ENCODE measurements at places on chromosomes 1 and 21. TPM values are rescaled to one million over a fixed set of nuclear protein-coding genes. Genes with fewer than 3 reads are reported as not detected.

DNA sequence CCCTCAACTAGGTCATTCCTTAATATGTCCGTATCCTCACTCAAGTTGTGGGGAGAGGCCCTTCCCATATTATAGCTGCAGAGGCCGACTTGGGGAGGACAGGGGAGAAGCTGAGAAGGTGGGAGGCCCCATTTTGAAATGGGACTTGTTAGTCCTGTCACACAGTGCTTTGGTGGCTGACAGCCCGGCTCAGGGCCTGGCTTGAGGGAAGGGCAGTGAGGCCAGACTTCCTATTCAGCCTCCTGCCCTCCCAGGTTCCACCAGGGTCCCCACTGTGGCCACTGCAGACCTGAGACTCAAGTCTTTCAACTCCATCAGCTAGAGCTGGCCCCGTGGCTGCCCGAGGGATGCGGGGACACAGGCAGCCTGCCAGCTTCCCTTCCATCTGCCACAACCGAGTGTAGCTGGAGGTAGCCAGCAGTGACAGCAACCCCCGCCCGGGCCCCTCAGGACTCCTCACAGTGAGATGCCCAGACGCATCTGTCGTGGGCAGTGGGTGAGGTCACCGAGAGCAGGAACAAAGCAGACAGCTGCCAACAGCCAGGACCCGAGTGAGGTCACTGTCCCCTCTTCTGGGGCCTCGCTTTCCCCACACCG is 36.9 kb downstream of the SIM2 start:
- H3K27ac ChIP-seq, result no peak overlapping the region
- no peaks in the 10 kb centered on the region for H3K36me3 ChIP-seq
- DNase-seq, result no peak
- H3K4me3 ChIP-seq, result no peak overlapping the region
- peaks cover 5% of the 10 kb centered on the region for H3K27me3 ChIP-seq
- H3K4me1 ChIP-seq, result no peaks in the 10 kb centered on the region

DNA sequence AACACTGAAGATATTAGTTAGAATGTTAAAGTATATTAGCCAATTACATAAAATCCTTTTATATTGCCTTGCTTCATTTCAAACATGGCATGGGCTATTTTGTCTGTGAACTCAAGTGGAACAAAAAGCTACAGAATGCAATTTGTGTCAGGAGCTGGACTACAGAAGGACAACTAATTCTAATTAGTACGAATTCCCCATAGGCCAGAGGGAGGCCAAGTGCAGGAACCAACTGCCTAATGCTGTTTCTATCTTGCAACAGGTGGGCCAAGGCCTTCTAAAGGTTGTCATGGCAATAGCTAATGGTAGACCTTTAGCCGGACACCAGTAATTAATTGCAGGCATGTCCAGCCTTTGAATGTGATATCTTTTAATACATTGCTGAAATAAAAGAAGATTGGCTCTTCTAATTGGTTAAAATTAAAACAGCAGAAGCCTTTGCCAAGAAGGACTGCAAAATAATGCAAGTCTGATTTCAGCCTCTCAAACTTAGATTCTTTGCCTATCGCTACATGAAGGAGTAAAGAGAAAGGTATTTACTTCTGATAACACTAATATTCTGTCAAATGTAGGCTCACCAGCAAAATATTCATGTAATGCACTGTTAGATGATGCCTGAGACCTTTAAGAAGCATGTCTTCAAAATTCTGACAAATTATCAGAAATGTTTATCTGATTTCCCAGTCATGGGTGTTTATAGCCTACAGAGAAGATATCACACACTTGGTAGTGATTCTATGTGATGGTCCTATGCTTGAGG is 232.1 kb downstream of the LMO4 start:
- no peak overlapping the region for H3K4me3 ChIP-seq
- H3K36me3 ChIP-seq, result no peaks in the 10 kb centered on the region
- H3K27ac ChIP-seq, result no peak overlapping the region
- no peaks in the 10 kb centered on the region for H3K4me1 ChIP-seq

DNA sequence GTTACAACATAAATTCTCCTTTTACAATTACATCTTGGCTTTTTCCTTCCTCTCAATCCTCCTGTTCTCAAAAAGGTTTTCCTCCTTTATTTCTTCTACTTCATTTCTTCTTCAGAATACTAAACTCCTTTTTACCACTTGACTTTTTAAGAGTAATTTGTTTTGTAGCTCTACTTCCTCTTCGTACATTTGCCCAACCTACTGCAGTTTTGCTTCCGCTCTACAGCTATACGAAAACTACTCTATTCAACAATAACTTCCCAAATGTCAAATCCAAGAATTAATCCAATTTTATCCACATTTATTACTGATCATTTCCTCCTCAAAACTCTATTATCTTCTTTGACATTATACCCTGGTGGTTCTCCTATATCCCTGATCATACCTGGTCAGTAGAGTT is 3.4 kb downstream of the GDAP2 start:
- no peak overlapping the region for H3K4me3 ChIP-seq
- no peaks in the 10 kb centered on the region for H3K27me3 ChIP-seq
- no peak overlapping the region for H3K27ac ChIP-seq
- H3K4me1 ChIP-seq, result peaks cover 31% of the 10 kb centered on the region
- DNase-seq, result no peak
- H3K36me3 ChIP-seq, result peaks cover 18% of the 10 kb centered on the region

DNA sequence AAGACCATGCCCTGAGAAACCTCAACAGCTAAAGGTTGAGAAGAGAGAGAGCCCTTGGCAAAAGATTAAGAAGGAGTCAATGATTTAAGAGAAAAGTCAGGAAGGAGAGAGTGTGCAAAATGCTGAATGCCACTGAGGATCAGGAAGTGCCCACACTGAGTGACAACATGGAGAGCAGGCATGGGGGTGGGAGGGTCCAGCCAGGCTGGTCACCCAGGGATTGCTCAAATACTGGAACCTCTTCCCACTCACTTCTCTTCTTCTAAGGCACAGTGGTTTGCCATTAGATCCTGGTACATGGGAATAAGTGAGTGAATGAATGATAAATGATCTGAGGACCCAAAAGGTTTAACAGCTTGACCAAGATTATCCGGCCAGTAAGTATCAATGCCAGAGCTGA is 11.1 kb downstream of the PRR9 start:
- no peak overlapping the region for H3K27ac ChIP-seq
- no peaks in the 10 kb centered on the region for H3K36me3 ChIP-seq
- no peak for DNase-seq
- H3K4me3 ChIP-seq, result no peak overlapping the region

DNA sequence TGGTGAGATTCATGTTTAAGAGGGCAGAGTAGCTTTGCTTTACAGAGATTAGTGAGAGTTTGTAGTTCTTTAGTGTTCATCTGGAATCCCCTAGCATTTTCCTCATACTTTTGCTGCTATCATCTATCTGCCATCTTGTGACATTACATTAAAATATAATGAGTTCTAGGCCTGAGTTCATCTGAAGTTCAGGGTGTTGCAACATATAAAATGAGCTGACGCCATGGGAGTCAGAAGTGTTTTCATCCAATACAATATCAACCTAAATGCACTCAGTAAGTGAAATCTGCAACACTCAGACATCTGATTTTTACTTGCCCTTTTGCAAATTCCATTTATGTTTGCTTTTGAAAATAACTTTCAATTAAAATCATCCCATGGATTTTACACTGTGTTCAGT is 153.8 kb downstream of the NTNG1 start:
- DNase-seq, result no peak
- H3K27ac ChIP-seq, result no peak overlapping the region
- no peaks in the 10 kb centered on the region for H3K4me1 ChIP-seq
- no peak overlapping the region for H3K4me3 ChIP-seq
- no peaks in the 10 kb centered on the region for H3K27me3 ChIP-seq
- no peaks in the 10 kb centered on the region for H3K36me3 ChIP-seq

- H3K27me3 ChIP-seq, result peaks cover 2% of the 10 kb centered on the region
- no peak for DNase-seq
- H3K4me3 ChIP-seq, result no peak overlapping the region
- H3K36me3 ChIP-seq, result no peaks in the 10 kb centered on the region
Measured at GRCh38 chr1:207948536-207949250, 37.8 kb upstream of the CD34 start.

Gene ACBD3
- total RNA-seq, result 17.4 TPM

Gene FYB2
- not detected for total RNA-seq

Gene PARS2
- total RNA-seq, result 6.7 TPM

Gene SLAMF9
- total RNA-seq, result not detected

All from activated CD8-positive, alpha-beta T cell treated with anti-CD3 and anti-CD28 coated beads for 36 hours (primary cell).